ENCODE measurements at places on chromosomes 12 and 14. TPM values are rescaled to one million over a fixed set of nuclear protein-coding genes. Genes with fewer than 3 reads are reported as not detected.

- DNase-seq: no peak
Observed at GRCh38 chr12:106110626-106111300, 28.0 kb downstream of the NUAK1 start.

The OR8S1 gene
- not detected for total RNA-seq

The TROAP gene
- 5.6 TPM for total RNA-seq

- DNase-seq: peak; percentile 94
Observed at GRCh38 chr12:19978193-19978592, 390.1 kb upstream of the PDE3A start.

The SPIC gene
- total RNA-seq: not detected

The SMIM41 gene
- not detected for total RNA-seq

- DNase-seq: no peak
Observed at GRCh38 chr14:95651821-95652583, 34.2 kb upstream of the TCL1B start.

The PTPRR gene
- 0.49 TPM for total RNA-seq

DNA sequence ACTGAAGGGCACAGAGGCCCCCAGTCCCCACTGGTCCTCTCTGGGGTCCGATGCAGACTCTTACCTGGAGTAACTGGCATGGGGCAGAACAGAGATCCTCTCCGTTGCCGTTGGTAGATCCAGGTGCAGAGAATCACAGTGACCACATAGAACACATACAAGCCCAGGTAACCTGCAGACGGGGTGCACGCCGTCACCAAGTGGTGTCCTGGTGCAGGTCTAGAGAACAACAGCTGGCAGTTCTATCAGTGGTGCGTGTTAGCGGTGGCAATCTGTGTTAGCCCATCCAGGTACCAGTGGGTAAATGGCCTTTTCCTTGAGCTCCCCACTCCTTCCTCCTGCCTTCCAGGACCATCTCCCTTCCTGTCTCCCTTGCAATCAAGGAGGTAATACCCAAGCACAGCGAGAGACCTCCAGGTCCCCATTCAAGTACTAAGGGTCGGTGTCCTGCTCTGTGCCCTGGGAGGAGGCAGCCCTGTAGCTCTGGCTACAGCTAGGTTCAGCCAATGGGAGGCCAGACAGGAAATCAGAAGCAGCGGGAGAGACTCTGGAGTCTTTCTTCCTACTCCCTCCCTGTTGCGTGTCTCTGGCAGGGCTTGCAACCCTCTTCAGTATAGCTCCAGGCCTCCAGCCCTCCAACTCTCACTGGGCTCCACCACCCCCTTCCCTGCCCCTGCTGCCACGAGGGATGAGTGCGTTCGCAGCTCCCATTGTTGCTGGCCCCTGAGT, 15.8 kb downstream of the SLC8B1 start:
- no peak for DNase-seq

DNA sequence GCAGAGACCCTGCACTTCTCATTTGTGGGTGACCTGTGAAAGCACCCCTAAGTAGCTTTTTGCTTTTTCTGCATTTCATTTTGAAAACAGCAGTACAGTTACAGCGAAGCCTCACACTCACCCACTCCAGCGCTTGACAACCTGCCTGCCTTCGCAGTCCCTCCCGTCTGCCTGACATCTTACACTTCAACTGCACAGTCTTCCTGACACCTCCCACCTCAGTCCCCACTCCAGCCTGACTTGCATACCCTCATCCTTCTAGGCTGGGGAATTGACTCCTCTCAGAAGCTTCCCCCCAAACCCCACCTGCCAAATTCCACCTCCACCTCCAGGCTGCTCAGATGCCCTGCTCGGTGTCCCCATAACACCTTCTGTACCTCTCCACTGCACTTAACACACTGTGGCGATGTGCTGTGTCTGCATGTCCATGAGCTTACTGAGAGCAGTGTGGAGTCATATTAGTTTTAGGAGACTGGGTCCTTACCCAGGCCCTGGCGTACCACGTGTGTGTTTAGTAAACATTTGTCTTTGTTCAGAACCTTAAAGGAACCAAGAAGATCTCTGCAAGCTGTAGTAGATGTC, 159.4 kb downstream of the PRKCH start:
- no peak for DNase-seq

DNA sequence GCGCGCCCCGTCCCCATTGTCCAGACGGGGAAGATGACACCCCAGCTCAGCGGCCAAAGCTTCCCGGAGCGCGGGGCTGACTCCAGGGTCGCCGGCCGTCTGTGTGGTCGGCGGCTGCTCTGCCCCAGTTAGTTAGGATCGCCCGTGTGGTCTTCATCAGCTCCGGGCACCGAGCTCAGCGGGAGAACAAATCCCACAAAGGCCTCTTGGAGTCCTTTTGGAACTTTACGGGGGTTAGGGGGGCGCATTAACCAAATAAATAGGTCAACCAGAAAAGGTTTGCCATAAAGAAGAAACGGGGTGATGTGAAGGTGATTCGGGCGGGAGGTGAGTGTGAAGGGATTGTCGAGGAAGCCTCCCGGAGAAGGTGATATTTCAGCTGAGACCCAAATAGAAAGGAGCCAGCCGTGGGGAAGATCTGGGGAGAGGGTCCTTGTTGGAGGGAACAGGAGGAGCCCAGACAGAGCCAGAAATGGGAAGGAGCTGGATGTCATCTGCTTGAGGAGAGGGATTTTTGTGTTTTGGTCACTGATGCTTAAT, 697 bp downstream of the ATP6V0A2 start:
- no peak for DNase-seq

DNA sequence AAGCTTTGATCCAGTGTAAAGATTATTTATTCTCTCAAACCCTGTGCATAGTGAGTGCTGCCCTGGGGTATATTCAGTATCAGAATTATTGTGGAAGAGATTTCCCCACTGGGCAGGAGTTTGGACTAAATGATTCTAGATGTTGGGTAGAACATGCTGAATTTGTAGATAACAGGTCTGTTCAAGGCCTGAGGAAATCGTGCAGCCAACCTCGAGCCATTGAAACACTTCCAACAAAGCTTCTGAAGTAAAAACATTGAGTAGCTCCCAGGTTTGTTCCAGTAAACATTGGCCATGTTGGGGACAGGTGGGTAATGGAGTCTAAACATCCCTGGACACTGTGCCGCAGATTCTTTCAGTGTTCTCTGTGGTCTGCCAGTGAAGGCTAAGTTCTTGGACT, 87.5 kb downstream of the LLPH start:
- no peak for DNase-seq

GRCh38 chr14:96168581-96168980, 36.1 kb upstream of the BDKRB2 start:
- no peak for DNase-seq

The C3AR1 gene
- 8.5 TPM for total RNA-seq

DNA sequence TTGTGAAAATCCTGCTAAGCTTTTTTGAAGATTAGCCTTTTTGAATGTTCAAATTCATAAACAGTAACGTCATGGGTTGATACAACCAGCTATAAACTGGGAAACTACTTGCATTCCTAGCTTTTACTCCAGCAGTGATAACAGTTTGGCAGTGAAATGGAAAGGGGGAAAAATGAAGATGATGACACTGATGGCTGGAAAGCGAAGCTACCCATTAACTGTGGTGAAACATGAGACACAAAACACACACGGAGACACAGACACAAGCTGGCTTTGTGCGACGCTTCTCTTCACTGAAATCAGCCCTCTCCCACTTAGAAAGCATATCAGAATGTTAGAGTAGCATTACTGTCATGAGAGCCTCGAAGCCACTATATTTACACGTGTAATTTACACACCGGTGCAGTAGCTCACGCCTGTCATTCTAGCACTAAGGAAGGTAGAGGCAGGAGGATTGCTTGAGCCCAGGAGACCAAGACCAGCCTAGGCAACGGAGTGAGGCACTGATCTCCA, 15.7 kb downstream of the VPS37B start:
- peak; percentile 22 for DNase-seq

DNA sequence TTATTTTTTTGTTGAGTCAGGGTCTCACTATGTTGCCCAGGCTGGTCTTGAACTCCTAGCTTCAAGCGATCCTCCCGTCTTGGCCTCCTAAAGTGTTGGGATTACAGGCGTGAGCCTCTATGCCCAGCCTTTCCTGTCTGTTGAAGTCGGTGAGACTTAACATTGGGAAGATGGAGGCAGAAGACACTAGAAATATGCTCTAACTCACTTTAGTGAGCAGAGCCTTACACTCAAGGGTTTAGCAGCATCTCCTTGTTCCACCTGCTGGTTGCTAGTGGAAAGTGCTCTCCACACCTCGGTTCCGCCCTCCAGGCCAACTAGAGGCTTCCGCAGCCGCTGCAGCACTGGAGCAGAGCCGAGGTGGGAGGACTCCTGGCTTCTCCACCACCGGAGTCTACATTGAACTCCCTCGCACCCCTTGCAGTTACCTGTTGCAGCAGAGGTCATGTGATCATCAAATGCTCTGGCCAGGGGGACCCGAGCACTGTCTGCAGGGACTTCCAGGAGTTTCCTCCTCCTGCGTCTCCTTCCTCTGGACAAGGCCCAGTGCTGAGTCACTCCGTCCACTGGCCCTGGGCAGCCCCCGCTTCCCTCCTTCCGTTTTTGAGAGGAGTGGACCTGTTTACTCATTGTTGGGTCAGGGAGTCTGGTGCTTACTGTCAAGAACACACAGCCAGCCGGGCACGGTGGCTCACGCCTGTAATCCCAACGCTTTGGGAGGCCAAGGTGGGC, 9.4 kb upstream of the HVCN1 start:
- DNase-seq: peak; percentile 11

The BHLHE41 gene
- total RNA-seq: 6.2 TPM

The ATL1 gene
- 11.9 TPM for total RNA-seq

GRCh38 chr12:79439175-79439825, 251.5 kb downstream of the PAWR start:
- DNase-seq: no peak

DNA sequence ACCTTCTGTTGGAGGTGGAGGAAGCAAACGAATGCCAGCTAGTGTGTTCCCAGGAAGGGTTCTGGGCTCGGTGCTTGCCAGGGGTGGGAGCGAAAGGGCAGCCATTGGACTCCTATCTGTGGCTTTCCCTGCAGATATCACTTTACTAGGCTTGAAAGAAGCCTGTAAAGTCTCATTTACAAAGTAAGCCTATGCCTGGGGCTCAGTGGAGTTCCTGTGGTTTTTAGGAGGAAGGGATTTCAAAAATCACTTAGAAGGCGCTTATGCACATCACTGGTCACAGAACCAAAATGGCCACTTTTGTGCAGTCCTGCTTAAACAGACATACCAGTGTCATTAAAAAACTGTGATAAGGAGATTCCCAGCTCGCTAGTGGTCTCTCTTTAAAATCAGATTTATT, 22.7 kb downstream of the CLMN start:
- no peak for DNase-seq

- no peak for DNase-seq
Observed at GRCh38 chr14:75793806-75794205, 132.8 kb downstream of the TTLL5 start.

The COX8C gene
- total RNA-seq: not detected

- DNase-seq: no peak
Observed at GRCh38 chr14:49313108-49313507, 273.1 kb downstream of the RPS29 start.

- DNase-seq: no peak
Observed at GRCh38 chr12:27906127-27906500, 66.4 kb downstream of the PTHLH start.

The CORO1C gene
- 141 TPM for total RNA-seq

The GLS2 gene
- 2.1 TPM for total RNA-seq

DNA sequence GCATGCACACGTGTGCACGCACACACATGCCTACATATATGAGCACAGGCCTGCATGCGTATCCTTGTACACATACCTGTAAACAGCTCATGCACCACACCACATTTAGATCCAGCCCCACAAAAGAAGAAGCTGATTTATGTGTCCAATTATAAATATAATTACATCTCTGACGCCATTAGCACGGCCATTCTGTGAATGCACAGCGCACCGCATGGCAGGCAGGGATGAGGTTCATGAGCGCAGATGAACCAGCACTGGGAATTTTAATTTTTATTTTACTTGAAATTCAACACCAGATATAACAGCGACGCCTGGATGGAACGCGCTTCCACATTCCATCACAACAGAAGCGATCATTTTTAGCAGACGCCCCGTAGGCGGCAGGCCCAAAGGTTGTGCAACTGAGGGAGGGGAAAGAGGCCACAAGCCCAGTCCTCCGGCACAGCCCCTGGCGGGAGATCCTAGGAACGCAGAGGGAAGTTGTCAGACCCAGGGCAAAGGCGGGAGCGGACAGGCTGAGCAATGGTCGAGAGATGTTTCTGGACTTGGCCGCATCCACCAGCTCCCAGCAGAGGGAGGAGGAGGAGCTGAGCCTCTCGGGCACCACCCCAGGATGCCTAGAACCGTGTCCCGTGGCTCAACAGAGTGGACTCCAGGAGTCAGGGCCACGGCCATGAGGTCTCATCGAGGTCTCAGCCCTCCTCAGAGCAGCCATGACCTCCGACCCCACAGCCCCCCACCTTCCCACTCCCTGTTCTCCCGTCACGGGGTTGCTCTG, 37.9 kb upstream of the GALNT9 start:
- no peak for DNase-seq

DNA sequence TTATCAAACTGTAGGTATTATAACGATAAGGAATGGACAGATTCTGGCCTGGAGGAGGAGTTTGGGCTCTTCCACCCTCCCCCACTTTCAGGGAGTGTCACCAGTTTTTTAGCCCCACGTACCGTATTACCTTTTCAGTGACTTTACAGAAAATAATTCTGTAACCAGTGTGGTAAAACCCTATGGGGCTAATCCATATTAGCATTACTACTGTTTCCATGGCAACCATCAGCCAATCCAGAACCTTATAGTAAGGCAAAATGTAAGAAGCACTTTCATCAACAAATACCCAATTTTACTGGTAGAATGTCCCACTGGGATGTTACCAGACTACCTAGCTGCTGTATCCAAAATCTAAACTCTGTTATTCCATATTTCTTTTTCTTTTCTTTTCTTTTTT, 50.7 kb downstream of the BICDL1 start:
- DNase-seq: no peak

DNA sequence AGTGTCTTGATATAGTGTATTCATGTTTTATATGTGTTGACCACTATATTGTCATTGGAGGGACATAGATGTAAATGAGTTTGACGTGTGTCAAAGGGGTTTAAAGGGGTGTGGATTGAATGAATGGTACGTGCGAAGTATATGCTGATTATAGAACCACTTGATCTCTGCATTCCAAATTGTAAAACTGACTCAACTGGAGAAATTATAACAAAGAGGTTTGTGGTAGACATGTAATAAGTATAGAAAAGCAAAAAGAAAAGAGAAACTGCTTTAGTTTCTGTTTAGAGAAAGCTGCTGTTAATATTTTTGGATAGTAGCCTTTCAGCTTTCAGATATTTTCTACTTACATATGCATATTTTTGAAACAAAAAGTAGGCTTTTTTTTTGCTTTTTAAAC, 8.9 kb upstream of the MYRFL start:
- no peak for DNase-seq

DNA sequence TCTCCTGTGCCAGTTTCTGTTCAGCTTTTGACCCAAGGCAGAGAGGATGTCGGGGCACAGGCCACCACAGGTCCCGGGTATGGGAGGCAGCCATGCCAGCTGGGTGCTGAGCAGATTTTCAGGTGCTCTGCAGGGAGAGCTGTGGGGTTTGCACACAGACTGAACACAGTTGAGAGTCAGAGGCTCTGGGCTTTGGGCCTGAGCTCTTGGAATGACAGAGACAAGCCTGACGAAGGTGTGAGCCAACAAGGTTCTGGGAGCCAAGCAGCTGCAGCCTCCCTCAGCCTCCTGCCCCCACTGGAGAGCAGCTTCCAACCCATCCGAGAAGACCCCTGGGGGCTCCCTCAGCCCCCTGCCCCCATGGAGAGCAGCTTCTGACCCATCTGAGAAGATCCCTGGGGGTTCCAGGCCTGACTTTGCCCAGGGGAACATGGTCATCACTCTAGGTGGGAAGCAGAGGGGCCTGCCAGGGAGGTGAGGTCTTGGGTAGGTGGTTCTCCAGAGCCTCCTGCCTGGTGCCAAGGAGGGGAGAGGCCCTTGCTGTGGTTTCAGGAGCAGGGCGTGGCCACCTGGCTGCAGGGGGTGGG, 13.8 kb downstream of the FBRSL1 start:
- no peak for DNase-seq
